Astrocyte of the hippocampus (primary cell): ENCODE measurements at places on chromosomes 3 and 15.
A peak's percentile ranks its signal among the peaks of the same experiment; 100 is the strongest.

DNA sequence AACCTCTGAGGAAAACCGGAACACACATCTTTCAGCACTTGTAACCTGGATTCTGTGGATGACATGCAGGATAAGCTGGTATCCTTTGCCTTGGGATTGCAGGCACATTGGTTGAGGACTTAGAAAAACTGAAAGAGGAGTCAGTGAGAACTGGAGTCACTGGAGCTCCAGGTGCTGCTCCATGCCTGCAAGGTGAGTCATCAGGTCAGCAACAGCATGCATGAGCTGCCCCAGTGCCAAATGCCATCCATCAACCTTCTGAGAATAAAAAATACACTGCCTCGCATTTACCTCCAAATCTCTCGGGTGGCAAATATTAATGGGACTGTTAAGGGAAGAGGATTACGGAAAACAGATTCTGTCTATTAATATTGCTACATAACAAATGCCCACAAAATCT is 729.1 kb downstream of the NTRK3 start:
- peak; percentile 67 for DNase-seq

GRCh38 chr3:193974671-193975535 is 161.0 kb upstream of the HES1 start:
- DNase-seq: peak; percentile 82

DNA sequence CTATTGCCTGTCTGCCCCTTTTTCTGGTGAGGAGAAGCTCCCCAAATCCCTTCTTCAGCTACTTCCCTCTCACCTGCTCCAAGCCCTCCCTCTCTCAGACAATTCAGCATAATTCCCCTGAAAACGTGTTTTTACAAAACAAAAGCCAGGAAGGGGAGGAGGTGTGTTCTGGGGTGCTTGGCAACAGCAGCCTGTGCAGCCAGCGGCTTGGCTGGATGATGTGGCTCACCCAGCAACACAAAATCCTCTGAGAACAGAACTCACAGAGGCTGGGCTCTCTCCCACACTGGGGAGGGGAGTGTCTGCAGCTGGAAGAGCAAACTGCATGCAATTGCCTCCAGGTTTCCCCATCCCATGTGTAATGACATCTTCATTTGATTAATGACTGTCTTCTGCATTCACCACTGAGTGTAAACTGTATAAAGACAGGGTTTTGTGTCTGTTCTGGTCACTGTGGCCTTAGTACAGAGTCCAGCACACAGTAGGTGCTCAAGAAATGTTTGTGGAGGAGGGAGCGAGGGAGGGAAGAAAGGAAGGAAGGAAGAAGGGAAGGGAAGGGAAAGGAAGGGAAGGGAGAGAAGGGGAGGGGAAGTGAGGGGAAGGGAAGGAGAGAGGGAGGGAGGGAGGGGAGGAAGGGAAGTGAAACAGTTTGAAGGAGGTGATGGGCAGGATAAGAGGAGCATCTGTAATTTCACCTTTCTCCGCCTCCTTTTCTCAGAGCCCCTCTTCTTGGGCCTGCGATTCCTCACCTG is 70.1 kb upstream of the GLCE start:
- DNase-seq: peak; percentile 35

GRCh38 chr15:57732526-57733331 is 26.2 kb downstream of the POLR2M start:
- DNase-seq: peak; percentile 66

DNA sequence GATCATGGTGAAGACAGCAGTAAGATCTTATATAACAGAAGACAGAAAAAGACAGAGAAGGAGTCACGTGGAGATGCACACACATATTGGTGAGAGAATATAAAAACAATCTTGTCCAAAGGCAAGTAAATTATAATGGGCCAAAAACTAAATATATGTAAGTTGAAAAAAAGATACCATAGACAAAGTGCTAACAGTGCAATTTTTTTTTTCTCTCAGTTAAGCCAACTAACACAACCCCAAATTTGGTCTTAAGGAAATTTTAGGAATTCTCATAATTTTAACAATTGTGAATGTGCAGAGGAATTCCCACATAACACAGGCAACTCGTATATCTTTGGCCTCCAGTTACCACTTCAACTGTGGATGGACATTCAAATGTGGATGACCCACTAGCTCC is 432.2 kb downstream of the SOX2 start:
- DNase-seq: no peak

GRCh38 chr3:19886404-19886803 is 47.6 kb downstream of the EFHB start:
- DNase-seq: no peak

DNA sequence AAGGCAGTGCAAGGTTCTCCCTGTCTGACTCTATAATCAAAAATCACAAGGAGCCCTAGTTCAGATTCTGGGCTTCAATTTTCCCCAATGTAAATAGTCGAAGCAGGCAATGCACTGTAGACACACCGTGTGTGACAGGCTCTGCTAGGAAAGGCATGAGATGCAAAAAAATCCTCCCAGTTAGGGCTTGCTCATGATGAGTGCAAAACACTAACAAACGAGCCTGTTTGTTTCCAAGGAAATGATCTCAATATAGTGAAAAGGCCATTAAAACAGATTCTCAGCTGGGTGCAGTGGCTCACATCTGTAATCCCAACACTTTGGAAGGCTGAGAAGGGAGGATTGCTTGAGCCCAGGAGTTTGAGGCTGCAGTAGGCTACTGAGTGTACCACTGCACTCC is 55.7 kb downstream of the UMPS start:
- DNase-seq: no peak

DNA sequence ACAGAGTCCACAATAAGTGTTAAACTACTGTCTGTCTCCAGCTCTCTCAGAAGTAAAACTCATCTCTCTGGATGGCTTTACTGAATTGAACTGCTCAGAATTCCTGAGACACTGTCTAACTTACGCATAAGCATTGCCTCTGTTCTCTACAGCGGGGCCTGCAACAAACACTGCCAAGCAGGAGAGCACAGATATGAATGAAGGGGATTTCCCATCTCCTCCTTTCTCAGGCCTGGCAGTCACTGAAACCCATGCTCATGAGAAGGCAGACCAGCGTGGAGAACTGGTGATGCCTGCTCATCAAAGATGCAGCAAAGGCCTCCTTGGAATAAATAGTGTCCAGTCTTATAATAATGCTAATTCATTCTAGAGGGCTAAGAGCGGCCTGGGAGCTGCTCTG is 10.3 kb downstream of the RASGRP1 start:
- peak; percentile 68 for DNase-seq

DNA sequence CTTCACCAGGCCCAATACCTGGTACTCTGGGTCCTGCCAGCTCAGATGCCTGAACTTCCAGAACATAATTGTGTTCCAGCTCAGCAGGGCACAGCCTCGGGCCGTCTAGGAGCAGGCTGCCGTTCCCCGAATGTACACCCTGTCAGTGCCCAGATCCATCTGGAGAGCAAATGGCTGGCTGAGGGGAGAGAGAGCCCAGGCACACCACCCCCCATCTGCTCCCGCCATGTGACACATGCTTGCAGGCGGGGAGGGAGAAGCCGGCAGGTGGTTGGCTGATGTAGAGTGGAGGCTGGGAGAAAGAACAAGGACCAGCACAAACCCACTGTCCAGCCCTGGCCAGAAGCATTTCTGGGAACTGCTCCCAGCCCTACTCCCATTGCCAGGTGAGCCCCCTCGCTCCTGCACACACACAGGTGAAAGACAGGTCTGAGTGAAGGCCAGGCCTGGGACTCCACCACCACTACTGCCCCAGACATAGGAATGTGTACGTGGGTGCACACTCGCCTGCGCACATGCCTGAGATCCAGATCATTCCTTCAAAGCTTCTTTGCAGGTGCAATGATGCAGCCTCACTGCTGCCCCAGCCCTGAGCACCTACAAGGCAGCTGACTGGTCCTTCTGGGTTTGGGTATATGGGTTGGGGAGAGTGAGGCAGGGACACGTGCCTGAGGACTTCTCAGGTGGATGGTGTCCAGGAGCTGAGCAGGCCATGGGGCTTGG is 53.5 kb downstream of the SEMA5B start:
- peak; percentile 17 for DNase-seq

- no peak for DNase-seq
Observed at GRCh38 chr3:141109751-141110150, 58.6 kb downstream of the SPSB4 start.

DNA sequence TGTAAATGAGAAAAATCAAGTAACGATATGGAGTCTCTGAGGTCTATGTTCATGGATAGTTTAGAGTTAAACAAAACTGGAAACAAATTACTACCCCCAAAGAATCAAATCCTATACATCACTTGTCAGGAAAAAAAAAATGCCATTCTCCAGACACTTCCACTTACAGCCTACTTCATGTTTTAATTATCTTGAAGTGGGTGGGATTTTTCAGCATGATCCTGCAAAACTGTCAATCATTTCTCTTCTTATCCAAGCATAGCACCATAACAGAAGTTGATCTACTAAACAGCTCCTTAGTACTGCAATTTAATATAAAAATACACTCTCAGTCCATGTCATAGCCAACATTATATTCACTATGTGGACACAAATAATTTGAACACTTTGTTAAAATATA is 833.9 kb downstream of the TUSC7 start:
- no peak for DNase-seq

- DNase-seq: no peak
Observed at GRCh38 chr15:80876348-80876674, 97.1 kb downstream of the CEMIP start.

DNA sequence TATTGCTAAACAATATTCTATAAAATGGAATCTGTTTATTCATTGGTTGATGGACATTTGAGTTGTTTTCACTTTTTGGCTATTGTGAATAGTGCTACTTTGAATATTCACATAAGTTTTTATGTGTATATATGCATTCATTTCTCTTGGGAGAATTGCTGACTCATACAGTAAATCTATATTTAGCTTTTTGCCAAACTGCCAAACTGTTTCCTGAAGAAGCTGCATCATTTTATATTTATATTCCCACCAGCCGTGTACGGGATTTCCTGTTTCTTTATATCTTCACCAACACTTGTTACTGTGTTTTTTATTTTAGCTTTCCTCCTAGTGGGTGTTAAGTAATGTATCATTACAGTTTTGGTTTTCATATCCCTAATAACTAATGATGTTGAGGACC is 12.5 kb upstream of the TCAIM start:
- DNase-seq: no peak

GRCh38 chr15:51907136-51907862 is 64.3 kb downstream of the LEO1 start:
- peak; percentile 58 for DNase-seq
